ENCODE measurements at places on chromosomes 5 and 9.

- no peak for DNase-seq
Measured at GRCh38 chr5:149944666-149945065, at the start of gene PDE6A. PDE6A (minus strand) TSS chr5:149944793; CDS start chr5:149944673, 120 bp downstream.

- no peak for DNase-seq
Measured at GRCh38 chr9:22159586-22159985, 150.5 kb upstream of the CDKN2B start.

- no peak for DNase-seq
Measured at GRCh38 chr9:38178237-38178636, 109.2 kb upstream of the SHB start.

DNA sequence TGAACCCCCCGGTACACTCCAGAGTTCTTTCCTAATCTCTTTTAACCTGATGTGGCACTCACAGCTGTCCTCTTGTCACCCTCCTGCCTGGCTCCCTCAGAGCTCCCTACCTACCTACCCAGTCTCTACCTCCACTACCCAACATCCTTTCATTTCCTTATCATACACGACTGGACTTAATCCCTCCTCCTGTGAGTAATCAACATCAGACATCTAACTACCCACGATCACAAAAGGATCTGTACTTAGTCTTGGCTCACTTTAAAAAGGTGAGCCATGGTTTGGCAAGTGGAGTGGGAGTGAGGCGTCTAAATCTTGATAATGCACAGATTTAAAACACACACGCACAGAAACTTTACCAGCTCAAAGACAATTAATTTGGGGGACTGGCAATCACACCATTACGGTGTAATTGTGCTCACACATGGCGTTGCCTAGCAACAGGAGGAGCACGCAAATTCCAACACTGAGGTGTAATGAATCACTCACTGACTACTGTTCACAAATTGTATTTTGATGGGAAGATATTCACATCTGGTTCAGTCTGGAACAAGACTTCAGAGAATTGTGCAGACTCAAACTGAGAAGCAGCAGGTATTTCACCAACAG is 235.9 kb downstream of the EPB41L4A start:
- DNase-seq: no peak

DNA sequence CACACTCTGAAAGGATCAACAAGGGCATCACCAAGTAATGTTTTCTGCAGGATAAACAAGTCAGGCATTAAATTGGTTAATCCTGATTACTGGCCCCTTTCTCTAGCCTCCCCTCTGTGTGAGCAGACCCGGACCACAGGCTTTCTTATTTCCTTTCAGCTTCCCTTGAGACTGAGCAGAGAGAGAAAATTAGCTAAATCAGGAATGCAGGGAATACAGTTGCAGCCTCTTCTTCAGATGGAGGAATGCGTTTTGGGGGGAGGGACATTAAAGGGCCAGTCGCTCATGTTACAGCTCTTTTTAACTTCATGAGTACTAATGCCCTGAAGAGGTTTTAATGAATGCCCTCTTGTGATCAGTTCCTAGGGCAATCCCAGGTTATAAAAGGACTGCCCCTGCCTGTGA is 19.8 kb downstream of the PCDHAC2 start:
- DNase-seq: no peak

DNA sequence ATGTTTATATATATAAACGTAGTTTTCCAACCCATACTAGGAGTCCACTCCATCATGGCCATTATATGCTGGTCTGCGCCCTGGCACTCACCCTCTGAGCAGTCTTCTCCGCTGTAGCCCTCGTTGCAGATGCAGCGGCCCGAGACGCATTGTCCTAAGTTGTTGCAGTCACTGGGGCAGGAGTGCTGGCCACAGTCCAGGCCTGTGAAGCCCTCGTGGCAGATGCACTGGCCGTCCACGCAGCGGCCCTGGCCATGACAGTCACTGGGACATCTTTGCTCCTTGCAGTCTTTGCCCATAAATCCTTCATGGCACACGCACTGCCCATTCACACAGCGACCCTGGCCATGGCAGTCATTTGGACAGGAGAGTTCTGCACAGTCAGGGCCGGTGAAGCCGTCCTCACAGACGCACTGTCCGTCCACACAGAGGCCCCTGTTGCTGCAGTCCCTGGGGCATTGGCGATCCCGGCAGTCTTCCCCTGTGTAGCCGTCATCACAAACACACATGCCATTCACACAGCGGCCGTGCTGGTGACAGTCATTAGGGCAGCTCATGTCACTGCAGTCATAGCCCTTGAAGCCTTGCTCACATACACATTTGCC is 32.1 kb downstream of the TNC start:
- DNase-seq: no peak

DNA sequence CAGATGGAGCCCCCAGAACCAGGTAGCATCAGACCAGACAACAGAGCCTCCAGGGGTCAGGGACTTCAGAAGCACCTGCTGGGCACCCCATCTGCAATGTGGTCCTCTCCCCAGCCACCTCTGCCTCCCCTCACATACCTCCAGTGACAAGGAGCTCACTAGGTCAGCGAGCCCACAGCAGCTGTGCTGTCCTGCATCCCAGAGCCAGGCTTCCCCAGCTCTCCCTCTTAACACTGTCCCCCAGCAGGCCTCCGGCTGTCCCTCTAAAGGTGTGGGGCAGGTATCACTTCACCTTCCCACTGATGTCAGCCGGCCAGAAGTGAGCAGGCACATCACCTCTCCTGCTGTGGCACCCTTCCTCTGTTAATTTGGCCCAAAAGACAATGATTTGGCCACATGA is 83.6 kb downstream of the LMX1B start:
- DNase-seq: no peak

GRCh38 chr5:1171340-1171941 is 30.0 kb upstream of the SLC6A19 start:
- no peak for DNase-seq

DNA sequence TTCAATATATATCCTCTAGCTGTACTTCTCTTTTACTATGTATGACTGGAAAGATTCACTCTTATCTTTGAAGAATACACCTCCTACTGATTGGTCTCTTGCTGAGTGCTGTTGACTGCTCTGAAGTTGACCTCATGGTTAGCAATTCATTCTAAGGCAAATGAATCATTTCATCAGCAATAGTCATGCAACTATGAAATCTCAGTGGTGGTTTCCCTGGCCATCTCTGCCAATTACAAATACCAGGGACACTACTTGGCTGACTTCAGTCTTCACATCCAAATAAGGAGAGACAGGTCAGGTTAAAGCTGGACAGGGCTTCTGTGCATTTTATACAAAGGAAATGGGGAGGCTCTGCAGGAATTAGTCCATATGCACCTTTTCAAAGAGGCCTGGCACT is 333.5 kb upstream of the ACTBL2 start:
- DNase-seq: no peak

DNA sequence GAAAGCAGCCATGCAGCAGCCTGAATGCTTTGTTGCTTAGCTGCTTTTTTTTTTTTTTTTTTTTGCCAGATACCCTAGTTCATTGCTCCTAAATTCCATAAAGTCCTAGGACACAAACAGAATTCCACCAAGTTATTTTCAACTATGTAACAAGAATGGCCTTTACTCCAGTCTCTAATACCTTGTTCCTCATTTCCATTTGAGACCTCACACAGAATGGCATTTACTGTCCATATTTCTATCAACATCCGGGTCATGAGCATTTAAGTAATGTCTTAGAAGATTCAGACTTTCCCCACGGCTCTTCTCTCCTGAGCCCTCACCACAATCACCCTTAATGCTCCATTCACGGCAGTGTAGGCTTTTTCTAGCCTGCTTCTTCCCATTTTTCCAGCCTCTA is 31.7 kb upstream of the FBXW11 start:
- no peak for DNase-seq

- no peak for DNase-seq
Measured at GRCh38 chr5:51811883-51812471, 428.7 kb downstream of the ISL1 start.

GRCh38 chr5:21581508-21581907 is 1271.6 kb downstream of the CDH12 start:
- no peak for DNase-seq

Measured in T-helper 1 cell (primary cell).